NCI-H2081 treated with DMSO at 0.1 percent for 48 hours (cell line): ENCODE measurements at places on chromosomes 5 and 9.
A peak's percentile ranks its signal among the peaks of the same experiment; 100 is the strongest.

DNA sequence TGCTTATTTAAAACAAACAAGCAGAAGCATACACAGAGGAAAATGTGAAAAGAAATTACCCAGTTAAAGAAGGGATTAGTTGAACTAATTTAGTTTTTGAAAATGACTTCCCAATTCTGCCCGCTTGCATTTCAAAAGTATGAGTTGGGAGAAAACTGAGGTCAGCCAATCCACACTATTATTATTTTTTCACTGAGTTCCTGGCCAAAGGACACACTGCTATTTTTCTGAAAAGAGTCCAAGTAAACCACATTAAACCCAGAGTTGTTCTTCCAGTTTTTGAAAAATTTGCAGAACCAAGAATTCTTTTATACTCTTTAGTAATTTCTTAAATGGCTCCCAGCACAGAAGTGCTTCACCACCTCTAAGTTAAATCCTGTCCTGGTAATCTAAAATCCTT lies 7.5 kb downstream of the SMU1 start:
- no peak for DNase-seq

DNA sequence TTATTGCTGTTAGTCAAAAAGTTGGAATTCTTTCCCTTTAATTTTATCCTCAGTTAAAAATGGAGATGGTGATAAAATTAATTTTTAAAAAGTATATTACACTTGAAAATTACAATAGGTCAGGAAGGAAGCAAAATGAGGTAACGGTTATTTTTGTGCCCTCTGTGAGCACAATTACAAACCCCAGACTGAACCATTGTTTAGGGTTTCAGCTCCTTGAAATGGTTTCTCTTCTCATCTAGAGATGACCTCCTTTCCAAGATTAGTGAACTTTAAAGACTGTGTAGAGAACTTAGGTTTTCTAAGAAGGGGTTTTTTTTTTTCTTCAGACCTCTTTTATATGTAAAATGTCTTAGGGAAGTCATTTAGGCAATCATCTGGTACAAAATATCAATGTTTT lies 126.2 kb upstream of the CHD1 start:
- DNase-seq = no peak

GRCh38 chr5:94072116-94072515 lies 330.7 kb upstream of the POU5F2 start:
- DNase-seq = no peak

GRCh38 chr9:121912812-121913627 lies 180.1 kb downstream of the TTLL11 start:
- DNase-seq = no peak

DNA sequence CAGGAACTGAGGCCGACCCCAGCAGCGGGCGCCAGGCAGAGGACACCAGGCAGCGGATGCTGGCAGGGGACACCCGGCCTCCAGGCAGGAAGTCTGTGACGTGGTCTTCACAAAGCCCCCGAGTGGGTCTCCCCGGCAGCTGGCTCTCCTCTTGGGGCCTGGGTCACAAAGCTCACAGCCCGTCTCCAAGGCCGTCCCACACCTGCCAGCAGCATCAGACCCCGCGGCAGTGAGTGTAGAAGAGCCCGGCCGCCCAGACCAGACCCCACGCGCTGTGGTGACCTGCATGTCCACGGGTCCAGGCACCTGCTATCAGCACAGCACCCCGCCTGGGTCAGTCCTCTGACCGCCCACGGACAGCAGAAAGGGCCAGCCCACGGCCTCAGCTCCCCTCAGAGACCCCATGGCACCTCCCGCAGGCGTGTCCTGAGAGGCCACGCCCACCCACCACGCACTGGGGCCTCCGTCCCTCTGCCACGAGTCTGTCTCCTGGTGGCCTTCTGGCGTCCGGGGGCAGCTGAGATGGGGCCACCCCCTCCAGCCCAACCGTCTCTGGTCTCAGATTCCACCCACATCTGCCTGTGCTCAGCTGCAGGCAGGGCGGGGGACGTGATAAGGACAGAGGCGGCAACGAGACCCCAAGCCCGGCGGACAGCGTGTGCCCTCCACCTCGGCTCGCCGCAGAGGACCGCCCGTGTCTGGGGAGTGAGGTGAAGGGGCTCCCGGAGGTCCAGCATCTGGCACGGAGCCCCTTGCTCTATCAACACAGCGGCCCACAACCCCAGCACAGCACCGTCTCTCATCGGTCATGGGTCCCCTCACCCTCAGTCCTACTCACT lies 34.2 kb downstream of the EXD3 start:
- DNase-seq = no peak

DNA sequence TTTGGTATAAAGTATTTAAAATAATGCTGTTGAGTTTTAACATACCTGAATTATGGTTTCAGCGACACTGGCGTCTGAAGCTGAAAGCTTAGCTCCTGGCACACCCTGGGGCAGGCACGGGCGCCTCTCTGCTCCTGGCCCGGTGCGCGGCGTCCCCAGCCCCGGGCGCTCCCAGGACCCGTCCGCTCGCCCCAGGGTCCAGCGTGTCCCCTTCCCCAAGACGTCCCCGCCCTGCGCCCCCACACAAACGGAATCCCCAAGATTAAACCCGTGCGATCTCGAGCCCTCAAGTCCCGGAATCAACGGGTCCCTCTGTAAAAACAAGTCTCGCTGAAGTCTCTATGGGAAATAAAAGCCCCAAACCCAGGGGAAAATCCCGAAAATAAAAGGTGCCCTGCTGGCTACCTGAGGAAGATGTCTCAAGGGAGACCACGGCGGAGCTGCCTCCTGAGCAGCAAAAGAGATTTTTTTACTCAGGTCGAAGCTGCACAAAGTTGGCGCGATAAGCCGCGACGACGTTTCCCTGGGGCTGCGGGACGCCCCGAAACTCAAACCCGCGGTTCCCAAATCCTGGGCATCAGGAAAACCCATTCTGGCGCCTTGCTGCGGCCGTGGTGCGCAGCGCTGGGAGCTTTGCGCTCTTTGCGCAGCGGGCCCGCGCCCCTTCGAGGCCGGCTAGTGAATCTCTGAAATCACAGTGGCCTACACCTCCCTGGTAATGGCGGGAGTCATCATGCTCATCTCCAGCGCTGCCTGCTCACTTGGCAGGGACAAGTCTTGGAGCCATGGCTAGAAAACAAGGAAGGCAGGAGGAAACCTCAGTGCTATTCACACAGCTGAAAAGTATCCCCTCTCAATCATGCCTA lies 6.3 kb upstream of the IFNA8 start:
- DNase-seq = no peak

- no peak for DNase-seq
Observed at GRCh38 chr5:172807766-172808311, 26.2 kb upstream of the ERGIC1 start.

GRCh38 chr9:18331808-18332209 lies 142.1 kb upstream of the ADAMTSL1 start:
- no peak for DNase-seq

GRCh38 chr5:34676416-34676815 lies 20.3 kb downstream of the RAI14 start:
- DNase-seq = no peak

GRCh38 chr9:18330401-18331309 lies 143.3 kb upstream of the ADAMTSL1 start:
- DNase-seq = no peak

- no peak for DNase-seq
Observed at GRCh38 chr9:115127191-115127817, 9.3 kb upstream of the TNC start.

DNA sequence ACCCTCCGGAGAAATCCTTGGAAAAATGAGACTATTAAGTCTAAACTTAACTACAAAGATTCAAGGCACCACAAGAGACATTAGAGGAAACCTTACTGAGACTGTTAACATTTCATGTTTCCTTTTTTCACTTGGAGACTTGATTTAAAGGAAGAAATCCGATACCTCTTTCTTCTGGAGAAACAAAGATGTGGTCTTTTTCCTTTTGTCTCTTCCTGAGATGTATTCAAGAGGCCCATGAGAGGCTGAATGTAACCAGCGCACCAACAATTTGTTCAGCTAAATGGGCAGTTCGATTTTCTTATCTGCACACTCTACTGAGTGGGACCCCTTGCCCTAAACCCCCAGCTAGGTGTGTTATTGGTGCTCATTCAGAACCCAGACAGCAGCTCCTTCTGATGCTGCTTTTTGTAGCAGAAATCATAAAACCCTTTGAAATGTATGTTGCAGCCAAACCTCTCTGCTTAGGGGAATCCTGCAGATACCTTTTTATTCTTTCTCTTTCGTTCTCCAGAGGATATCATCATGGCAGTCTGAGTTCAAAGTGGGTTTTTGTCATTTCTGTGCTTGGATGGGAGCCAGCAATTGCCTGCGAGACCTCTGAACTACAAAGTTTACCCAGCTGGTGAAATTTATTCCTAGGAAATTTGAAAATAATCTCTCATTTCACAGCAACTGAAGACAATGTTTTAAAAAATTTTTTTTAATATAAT lies 41.9 kb upstream of the ACTBL2 start:
- DNase-seq = no peak

DNA sequence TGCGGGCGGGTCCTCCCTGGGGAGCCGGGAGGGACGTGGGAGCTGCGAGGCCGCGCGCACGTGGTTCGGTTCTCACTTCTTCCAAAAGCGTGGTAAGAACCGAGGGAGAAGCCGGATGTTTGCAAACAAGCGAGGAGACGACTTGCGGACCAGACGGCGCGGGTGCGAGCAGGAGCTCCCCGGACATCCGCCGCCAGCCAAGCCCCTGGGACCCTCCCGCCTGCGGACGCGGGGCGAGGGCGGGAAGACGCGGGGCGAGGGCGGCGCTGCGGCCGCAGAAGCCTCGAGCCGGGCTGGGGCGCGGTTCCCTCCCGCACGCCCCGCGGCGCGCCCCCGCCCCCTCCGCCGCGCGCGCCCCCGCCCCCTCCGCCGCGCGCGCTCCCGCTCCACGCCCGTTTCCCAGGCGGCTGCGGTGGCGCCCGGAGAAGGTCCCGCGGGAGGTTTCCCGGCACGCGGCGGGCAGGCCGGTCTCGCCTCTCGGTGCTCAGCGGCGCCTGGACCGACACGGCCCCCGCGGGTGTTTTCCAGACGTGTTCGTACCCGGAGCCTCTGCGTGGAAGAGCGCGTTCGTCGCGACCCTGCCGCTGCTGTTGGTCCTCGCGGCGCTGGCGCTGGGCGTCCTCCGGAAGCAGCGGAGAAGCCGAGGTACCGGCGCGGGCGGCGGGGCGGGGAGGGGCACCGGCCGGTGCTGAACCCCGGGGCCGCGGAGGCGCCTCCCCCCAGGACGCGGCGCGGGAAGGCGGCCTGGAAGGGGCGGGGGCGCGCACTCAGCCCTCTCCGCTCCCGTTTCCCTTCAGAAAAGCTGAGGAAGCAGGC lies 12.8 kb downstream of the BTNL9 start:
- DNase-seq = no peak

GRCh38 chr9:70883963-70884793 lies 237.2 kb downstream of the TRPM3 start:
- DNase-seq = no peak

GRCh38 chr5:10110228-10110627 lies 139.5 kb downstream of the ATPSCKMT start:
- no peak for DNase-seq

GRCh38 chr5:112159435-112159834 lies 259.6 kb downstream of the EPB41L4A start:
- no peak for DNase-seq

GRCh38 chr5:102528600-102528999 lies 29.8 kb upstream of the SLCO6A1 start:
- no peak for DNase-seq

DNA sequence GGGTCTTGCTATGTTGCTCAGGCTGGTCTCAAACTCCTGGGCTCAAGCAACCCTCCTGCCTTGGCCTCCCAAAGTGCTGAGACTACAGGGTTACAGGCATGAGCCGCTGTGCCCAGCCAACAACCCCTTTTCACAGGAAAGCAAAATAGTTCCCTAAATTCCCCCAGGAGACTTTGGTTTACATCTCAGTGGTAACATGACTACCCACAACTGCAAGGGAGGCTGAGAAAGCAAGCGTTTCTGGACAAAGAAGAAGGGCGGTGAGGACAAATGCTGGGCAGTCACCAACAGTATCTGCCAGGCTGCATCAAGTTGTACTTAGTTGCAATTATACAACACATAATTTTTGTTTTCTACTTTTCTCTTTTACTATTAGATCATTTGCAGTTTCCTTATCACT lies 7.4 kb upstream of the ADGRD2 start:
- DNase-seq = no peak

GRCh38 chr5:149680810-149681221 lies 49.3 kb upstream of the PPARGC1B start:
- no peak for DNase-seq

GRCh38 chr5:58615972-58616371 lies 33.1 kb downstream of the RAB3C start:
- no peak for DNase-seq

DNA sequence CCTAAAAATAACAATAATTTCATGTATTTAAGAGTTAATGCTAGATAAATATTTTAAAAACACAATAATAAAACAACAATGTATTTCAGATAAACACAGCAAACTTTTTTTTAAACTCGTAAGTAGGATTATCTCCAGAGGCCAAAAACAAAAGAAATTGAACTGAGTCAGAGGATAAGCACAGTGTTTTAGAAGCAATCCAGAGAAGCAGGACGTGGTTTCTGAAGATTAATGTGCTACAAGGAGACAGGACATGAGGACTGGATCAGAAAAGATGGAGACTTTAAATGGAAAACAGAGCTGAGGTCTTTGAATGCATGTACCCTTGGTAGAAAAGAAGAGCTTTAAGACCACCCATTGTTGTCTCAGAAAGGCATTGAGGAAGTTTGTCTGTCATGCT lies 491.2 kb upstream of the TLE4 start:
- no peak for DNase-seq

DNA sequence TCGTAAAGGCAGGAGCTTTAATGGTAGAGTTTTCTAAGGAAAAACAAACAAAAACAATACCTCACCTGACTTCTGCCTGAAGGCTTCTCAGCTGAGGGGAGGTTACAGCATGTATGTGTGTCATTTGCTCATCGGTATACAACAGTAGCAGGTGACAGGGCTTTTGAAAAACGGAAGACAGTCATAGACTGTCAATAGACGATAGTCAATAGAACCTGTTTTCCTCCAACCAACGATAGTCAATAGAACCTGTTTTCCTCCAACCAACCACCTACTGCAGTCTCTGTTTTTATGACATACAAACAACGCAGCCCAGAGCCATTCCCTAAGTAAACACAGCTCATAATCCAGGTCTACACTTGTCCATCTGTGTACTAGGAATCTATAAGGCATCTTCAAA lies 74.6 kb downstream of the RETREG1 start:
- DNase-seq = peak; percentile 14

DNA sequence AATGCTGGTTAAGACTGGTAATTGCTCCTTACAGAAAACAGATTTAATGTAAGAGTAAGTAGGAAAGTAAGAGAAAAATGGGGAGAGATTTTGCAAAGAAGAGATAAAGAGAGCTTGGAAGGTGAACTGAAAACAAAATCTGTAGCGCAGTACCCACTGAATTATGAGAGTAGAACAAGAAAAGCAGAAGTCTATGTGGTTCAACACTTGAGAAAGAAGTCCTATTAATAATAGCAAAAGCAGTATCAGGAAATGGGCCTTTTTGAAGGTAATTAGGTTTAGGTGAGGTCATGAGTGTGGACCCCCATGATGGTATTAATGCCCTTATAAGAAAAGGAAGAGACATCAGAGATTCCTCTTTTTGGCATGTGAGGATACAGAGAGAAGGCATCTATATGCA lies 460.6 kb downstream of the CETN3 start:
- DNase-seq = no peak

- no peak for DNase-seq
Observed at GRCh38 chr5:9655641-9656040, 25.5 kb upstream of the TAS2R1 start.

- DNase-seq = no peak
Observed at GRCh38 chr9:134967547-134967930, 49.8 kb upstream of the FCN1 start.

- no peak for DNase-seq
Observed at GRCh38 chr9:68755752-68756151, 50.7 kb downstream of the PIP5K1B start.
